ENCODE measurements at places on chromosomes 16 and 17.

DNA sequence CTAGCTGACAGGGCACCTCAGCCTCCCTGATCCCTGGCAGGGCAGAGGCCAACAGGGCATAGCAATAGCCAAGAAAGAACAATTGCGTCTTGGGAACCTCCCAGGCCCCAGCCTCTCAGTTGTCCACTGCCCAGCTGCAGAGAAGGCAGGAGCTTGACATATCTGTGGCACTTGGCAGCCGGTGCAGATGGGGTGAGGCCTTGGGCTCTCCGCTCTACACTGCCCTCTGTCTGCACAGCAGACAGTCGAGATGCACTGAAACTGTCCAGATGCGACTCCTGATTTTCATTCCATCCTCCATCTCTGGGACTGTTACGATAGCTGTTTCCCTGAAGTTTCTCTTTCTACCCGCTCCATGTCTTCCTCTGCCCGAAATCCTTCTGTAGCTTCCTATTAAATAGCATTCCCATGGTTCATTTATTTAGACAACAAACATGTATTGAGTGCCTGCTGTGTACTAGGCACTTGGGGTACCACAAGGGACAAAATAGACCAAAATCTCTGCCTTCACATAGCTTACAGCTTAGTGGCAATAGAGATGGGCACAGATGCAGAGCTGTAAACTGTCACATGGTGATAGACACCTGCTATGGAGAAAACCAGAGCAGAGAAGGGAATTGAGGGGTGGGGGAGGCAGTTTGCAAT lies 3.3 kb downstream of the POLR3E start:
- peak; percentile 46 for DNase-seq

GRCh38 chr16:54193665-54194333 lies 92.8 kb downstream of the IRX3 start:
- DNase-seq, result peak; percentile 31

DNA sequence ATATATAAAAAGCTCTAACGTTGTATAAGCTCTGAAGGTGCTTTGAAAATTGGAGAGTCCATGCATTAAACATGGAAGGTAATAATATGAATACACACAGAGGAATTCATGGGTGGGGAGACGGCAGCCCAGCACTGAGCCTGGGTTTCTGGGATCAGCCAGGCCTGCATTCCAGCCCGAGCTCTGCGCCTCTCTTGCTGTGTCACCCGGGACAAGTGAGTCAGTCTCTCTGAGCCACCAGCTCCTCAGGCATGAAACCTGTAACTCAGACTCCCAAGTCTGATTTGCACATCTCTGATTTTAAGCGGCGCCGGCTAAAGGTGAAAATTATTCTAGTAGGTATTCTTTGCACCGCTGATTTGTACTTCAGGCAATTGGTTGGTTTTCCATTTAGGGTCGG lies 238.8 kb downstream of the MRTFB start:
- DNase-seq, result no peak

DNA sequence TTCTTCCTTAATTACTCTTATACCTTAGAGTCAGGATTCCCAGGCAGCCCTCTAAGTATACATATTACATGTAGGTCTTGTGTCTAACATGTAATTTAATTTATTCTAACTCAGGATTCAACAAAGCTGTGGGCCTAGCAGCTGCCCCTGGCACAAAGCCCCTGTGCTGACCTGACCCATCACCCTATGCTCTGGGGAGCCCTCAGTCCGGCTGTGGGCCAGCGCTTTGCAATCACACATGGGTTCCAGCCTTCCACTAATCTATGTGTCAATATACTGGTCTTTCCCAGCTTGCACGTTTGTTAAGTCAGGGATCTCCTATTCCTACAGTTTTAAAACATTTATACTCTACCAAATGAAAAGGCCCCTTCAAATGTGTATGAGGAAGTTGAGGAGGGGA lies 62.7 kb upstream of the SREBF1 start:
- no peak for DNase-seq

GRCh38 chr16:51655249-51655648 lies 504.2 kb upstream of the SALL1 start:
- no peak for DNase-seq

- peak; percentile 31 for DNase-seq
These were observed 148.7 kb upstream of the ZFHX3 start for GRCh38 chr16:73196670-73197069.

DNA sequence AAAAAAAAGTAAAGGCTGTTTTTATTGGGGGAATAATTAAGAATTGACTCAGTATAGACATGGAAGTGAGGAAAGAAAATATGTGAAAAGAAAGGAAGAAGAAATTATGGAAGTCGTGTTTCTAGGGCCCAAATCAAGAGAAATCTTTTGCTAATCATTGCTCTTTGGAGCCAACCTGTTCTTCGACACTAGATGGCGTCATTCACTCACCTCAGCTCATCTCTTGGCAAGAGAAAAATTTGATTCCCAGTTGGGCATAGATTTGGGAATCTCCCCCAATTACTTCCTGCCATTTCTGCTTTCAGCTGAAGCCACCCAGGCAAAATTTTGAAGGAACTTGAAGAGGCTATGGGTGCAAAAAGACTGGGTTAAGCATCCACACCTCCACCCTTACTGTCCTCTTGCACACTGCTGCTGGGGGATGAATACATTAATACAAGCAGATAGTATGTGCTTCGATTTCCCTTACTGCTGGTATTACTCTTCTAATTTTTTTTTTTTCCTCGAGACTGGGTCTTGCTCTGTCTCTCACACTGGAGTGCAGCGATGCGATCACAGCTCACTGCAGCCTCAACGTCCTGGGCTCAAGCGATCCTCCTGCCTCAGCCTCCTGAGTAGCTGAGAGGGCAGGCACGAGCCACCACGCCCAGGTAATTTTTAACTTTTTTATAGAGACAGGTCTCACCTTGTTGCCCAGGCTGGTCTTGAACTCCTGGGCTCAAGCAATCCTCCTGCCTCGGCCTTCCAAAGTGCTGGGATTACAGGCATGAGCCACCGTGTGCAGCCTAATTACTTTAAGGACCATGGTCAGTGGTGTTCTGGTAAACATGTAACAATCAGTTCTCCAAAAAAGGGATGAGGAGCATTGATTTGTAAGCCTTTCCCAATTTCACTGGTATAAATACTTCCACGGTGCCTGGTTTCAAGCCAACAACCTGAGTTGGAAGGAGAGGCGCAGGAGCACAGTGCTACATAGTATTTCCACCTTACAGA lies 13.5 kb downstream of the PSMD7 start:
- peak; percentile 39 for DNase-seq

DNA sequence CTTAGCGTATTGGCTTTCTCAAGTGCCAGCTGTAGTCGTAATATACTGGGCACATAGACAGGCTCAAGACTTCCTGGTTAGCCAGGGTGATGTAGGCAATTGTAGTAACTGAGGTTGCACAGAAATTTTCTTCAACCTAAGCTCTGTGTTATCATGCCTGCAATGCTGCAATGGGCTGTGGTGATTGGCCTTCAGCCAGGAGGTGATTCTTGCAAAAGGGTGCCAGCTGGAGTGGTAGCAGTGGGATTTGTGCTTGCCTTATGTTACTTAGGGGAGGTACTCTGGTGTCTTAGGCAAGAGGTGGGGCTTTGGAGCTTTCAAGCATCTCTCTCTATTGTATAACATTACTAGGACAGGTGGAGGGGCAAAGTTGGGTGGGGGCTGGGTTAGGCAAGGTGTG lies 495.1 kb downstream of the CDH11 start:
- no peak for DNase-seq

- no peak for DNase-seq
These were observed 7.1 kb downstream of the ADGRG1 start for GRCh38 chr16:57635266-57636097.

GRCh38 chr17:76562734-76563148 lies 22.9 kb downstream of the PRCD start:
- DNase-seq, result no peak

DNA sequence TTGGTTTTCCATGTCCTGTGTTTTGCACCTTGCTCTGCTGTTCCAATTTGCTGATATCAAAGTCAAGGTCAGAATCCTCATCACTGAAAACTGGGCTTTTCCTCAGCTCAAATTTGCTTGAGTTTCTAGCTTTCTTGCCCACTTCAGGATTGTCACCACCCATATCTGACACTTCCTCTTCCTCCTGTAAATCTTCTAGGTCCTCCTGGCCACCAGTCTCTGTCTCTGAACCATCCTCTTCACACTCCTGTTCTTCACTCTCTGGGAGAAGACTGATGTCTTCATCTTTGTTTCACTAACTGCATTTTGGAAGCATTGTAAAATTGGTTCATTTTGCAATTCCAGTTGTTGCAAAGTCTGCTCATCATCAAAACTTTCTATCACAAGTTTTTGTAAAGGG lies 63.4 kb upstream of the RBL2 start:
- no peak for DNase-seq

DNA sequence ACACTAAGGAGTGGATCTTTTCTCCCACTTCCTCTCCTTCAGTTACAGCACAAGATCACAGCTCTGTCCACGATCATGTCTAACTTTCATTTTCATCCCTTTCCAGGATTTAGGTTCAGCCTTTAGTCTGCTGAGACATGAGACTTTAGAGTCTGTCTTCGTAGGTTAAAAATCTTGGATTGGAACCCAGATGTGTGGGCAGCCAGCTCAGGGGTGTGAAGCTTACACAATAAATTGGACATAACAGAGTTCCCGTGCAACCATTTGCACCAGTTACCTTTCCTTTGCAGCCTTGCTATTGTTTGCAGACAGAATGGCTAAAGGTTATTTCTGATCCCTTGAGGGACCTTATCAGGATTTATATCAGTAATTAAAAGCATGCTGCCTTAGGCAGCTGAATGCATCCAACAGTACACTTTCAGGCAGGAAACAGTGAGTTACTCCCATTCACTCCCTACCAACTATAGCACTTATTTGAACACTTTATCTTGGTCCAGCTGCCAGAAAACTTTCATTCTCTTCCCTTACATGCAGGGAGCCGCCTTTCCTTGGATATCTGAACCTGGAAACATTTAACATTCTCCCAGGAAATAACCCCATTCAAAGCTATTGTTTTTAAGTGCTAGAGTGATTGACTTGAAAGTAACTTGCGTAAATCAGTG lies 87.3 kb downstream of the TMEM100 start:
- no peak for DNase-seq

DNA sequence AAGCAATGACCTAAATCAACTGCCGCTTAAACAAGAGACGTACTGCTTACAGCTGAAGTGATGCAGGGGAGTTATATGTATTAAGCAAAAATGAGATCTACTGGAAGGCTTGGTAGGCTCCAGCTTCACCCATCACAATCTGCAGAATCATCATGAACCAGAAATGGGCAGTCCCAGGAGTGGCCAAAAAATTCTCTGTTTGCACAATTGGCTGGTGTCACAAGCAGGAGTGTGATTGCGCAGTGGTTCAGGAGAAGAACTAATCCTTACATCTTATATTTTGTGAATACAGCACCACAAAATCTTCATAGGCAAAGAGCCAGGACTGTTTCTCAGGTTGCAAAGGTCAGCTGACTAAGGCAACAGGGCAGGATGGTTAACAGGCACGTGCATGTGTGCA lies 75.9 kb downstream of the CES1 start:
- DNase-seq, result peak; percentile 11

DNA sequence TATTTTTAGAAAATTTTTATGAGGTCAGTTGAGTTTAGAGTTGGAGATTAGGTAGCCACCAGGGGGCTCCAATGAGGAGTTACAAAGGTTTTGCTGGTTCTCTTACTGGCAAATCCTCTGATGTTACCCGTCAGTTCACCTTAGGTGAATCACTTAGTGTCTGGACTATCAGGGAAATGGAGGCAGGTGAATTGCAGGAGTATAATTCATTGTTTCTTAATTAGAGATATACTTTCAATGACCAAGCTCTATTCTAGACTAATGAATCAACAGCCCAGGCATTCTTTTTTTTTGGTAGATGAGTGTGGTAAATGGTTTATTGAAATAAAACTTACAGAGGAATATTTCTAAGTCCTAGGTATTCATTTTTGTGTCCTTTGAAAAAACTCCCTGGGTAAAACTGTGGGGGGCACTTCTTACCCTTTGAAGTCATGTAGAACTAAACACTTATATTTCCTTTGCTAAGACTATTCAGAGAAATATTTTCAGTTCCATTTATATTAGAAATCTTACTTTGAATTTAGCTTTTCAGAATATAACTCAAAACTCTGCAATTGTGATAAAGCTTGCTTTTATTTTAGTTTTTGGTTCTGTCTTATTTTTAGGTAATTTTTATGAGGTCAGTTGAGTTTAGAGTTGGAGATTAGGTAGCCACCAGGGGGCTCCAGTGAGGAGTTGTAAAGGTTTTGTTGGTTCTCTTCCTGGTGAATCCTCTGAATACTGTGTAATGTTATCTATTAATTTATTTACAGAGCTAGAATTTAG lies 17.7 kb downstream of the PSMD11 start:
- peak; percentile 74 for DNase-seq

DNA sequence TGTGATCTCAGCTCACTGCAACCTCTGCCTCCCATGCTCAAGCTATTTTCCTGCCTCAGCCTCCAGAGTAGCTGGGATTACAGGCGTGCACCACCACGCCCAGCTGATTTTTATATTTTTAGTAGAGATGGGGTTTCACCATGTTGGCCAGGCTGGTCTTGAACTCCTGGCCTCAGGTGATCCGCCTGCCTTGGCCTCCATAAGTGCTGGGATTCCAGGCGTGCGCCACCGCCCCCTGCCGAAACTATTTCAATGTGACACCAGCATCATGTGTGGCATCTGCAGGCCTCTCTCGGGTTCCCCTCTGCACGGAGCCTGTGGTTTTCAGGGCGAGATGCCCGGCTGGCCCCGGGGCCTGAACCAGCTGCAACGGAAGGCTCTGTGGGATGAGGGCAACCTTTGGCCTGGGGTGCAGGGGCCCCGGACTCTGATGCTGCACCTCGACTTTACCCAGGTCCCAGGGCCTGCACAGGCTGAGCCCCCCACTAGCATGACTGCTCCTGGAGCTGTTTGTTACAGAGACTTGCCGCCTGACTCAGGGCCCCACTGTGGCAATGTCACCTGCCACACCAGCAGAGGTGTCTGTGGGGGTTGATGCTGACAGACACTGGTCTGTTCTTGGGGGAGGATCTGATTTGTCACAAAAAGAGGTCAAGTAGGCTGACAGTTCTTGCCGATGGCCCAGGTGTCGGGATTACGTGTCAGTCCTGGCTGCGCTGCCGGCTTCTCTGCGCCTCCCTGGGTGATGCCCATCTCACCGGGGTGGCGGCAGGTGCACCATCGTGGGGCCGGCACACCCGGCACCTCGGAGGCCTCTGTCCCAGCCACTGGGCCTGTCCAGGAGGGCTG lies 8.6 kb upstream of the TEX19 start:
- DNase-seq, result peak; percentile 35

- DNase-seq, result no peak
These were observed 1.3 kb downstream of the WNK4 start for GRCh38 chr17:42781639-42782165.

- no peak for DNase-seq
These were observed 7.7 kb downstream of the ITGAM start for GRCh38 chr16:31267332-31268032.

All from CD4-positive, alpha-beta T cell treated with Interleukin-1 beta for 1 hour (primary cell).